ENCODE measurements at places on chromosomes 7 and 10.

DNA sequence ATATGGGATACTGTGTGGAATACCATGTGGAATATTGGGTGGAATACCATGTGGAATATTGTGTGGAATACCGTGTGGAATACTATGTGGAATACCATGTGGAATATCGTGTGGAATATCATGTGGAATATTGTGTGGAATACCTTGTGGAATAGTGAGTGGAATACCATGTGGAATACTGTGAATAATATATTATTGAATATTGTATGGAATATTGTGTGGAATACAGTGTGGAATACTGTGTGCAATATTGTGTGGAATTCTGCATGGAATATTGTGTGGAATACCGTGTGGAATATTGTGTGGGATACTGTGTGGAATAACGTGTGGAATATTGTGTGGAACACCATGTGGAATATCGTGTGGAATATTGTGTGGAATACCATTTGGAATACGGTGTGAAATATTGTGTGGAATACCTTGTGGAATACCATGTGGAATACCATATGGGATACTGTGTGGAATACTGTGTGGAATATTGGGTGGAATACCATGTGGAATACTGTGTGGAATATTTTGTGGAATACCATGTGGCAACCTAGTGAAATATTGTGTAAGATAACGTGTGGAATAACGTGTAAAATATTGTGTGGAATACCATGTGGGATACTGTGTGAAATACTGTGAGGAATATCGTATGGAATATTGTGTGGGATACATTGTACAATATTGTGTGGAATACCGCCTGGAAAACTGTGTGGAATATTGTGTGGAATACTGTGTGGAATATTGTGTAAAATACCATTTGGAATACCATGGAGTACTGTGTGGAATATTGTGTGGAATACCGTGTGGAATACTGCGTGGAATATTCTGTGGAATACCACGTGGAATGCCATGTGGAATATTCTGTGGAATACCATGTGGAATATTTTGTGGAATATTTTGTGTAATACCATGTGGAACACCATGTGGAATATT, 133.9 kb upstream of the CHST15 start:
- DNase-seq: no peak

DNA sequence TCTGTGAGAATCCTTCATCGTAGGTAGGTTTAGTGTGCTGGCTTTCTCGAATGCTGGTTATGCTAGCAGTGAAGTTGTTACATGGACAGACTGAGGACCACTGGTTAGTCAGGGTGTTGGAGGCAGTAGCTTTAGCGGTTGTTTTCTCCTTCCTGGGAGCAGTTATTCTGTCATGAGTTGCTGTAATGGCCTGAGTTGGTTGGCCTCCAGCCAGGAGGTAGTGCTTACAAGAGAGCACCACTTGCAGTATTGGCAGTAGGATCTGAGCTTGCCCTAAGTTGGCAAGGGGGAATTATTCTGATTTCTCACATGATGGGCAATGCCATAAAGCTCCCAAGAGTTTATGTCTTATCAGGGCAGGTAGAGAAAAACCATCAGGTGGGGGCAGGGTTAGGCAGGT, 58.0 kb downstream of the IPMK start:
- no peak for DNase-seq

- DNase-seq: no peak
Measured at GRCh38 chr10:63429281-63429680, 36.5 kb downstream of the JMJD1C start.

DNA sequence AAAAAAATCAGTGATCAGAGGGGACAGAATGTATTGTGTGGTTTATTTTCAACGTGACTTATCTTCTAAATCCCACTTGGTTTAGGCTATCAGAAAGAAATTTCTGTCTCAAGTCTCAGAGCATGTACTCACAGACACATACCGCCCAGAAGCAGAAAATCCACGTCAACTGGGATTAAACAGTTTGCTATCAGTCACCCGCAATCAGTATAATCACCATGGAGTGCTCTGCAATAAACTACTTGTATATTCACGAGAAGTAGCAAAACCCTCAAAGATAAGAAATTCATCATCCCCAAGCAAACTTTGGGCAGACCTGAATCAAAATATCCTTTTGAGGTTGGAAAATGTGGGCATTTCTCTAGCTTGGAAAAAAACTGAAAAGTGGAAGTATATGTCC, 259.1 kb downstream of the FGFR2 start:
- DNase-seq: no peak
